ENCODE measurements at places on chromosomes 7 and 10. TPM values are rescaled to one million over a fixed set of nuclear protein-coding genes. Genes with fewer than 3 reads are reported as not detected.

DNA sequence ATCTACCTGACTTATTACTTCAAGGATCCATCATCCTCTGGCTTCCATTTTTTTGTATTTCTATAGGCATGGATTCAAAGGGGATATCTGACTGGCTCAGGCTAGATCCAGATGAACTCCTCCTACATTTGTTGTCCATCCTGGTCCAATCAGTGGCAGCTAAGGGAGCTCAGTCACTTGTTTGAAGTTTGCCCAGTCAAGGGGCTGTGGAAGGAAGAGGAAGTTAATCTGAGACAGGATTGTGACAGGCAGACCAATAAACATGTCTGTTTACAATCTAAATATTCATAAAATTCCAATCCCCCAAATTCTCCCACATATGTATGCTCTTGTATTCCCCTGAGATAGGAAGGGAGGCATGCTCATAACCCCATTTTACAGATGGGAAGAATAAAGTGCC is 48.7 kb downstream of the CAV1 start:
- no peak for DNase-seq

DNA sequence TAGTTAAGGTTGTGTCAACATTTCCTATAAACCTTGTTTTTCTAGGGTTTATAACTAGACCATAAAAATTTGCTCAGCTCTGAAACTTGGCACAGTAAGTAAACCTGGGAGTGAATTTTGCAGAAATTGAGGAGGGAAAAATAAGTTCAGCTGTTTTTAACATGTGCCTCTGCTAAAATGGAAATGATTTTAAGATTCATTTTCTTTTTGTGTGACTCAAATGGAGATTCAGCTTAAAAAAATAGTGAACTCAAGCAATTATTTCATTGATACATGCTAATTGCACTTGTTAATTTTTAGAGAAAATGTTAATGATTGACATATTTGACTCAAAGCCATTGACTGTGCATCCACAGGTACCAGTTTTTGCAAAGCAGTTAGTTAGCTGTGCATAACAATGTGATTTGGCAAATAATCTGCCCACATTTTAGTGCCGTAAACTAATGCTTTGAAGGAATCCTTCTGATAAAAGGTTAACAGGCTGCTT is 68.5 kb upstream of the ZNF438 start:
- no peak for DNase-seq

- no peak for DNase-seq
These were observed 21.6 kb downstream of the AHR start for GRCh38 chr7:17320102-17320497.

DNA sequence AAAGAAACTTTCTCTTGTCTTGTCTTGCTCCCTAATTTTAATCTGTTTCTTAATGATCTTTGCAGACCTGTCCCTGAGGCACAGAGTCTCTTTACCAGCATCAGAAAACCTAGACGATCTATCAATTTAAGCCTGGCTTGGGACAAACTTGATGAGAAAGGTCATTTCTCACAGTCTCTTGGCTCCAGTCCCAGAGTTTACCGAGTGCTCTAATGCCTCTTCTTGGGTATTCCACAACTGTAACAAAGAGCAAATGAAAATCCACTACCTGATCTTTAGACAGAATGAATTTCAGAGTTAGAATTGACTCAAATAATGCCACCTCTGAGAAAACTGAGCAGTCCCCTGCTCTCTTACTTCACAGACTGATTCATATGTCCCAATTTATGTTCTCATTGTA is 106.4 kb upstream of the DNAJB12 start:
- DNase-seq, result no peak

DNA sequence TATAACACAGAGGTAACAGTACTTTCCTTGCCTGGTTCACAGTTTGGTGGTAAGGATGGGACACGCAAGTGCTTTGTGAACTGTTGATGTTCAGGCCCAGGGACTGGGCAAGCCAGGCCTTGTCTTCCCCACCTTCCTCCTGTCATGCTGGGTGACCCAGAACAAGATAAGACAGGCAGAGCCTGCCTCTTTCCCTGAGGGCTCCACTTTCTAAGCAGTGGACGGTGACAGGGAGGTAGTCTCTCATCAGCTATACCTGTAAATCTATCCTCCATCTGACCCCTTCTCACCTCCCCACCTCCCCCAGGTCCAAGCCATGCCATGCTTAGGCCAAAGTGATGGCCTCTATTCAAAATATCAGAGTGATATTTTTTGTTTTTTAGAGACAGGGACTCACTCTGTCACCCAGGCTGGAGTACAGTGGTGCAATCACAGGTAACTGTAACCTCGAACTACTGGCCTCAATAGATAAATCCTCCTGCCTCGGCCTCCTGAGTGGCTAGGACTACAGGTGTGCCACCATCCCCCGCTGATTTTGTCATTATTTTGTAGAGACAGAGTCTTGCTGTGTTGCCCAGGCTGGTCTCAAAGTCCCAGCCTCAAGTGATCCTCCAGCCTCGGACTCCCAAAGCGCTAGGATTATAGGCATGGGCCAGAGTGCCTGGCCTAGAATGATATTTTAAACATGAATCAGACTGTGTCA is 42.8 kb downstream of the PDLIM1 start:
- DNase-seq, result no peak

GRCh38 chr7:155973451-155973997 is 161.3 kb upstream of the SHH start:
- DNase-seq, result peak; percentile 19

- no peak for DNase-seq
These were observed 1.2 kb downstream of the VPS41 start for GRCh38 chr7:38907766-38908165.

GRCh38 chr10:52988923-52989322 is 216.3 kb upstream of the MBL2 start:
- no peak for DNase-seq

GRCh38 chr10:69303632-69304051 is 25.3 kb downstream of the HK1 start:
- DNase-seq, result no peak

DNA sequence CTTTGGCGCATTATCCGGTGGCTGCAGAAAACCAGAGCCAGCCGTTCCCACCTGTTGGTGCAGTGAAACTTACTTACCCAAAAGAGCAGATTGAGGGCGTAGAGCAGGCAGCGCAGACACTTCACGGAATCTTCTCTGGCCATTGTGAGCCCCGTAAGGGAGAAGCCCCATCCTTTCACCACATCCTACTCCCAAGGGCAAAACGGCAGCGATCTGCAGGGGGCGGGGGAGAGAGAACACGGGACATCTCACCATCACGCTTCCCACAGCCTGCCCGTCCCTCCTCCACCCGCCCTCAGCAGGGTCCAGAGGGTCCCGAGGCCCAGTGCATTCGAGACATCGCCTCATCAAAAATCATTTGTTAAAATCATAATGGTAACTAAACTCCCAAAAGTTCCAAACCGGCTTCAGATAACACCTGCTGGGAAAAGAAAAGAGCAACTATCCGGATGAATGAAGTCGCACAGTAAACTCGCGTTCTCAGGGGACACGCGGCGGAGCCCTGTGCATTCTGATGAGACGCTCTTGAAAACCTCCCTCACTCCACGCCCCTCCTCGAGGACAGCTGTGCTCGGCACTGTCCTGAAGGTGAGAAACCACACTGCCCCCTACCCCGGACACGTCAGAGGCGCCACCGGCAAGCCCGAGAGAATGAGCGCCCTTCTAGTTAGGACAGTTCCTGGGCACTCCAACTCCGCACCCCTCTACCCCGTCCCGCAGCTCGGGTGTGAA is 1.2 kb downstream of the TSPAN12 start:
- DNase-seq, result no peak

GRCh38 chr7:43725251-43725650 is 4.1 kb downstream of the COA1 start:
- no peak for DNase-seq

- no peak for DNase-seq
These were observed 28.4 kb downstream of the TBC1D12 start for GRCh38 chr10:94430701-94431100.

- no peak for DNase-seq
These were observed 12.9 kb downstream of the MYOZ1 start for GRCh38 chr10:73628405-73628804.

GRCh38 chr10:99232360-99232999 is 3.2 kb downstream of the HPSE2 start:
- no peak for DNase-seq

DNA sequence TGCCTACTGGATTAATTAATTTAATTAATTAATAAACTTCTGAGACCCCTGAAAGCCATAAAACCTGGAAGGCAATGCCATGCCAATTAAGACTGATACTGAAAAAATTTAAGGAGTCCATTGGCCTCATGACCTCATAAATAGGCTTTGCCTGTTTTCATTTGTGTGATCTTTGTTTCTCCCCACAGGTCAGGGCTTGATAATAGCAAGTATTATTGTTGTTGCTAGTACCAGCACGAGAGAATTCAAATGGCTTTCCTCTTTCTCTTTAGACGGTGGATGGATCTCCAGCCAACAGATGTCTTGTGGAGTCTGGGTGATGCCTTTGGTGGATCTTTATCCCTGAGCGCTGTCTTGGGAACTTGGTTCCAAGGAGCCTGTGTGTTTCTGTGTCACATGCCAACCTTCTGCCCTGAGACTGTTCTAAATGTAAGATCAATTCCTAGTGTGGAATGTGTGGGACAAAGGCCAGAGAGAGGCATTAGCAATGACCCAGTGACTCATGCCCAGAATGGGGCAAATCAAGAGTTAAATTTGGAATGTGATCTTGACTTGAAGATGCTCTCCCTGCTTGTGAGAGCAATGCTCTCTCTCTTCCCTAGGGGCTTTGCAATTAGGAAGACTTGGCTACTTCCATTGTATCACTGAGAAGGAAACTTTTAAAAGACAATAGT is 17.7 kb downstream of the ACSM6 start:
- no peak for DNase-seq

DNA sequence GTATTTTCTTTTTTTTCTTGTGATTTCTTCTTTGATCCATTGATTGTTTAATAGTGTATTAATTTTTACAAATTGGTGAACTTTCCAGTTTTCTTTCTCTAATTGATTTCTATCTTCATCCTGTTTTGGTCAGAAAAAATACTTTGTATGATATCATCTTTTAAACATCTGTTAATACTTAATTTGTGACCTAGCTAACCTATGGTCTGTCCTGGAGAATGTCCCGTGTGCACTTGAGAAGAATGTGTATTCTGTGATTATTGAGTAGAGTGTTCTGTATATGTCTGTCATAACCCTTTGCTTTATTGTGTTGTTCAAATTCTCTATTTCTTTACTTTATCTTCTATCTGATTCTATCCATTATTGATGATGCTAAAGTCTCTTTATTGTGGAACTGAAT is 65.8 kb upstream of the ZEB1 start:
- no peak for DNase-seq

DNA sequence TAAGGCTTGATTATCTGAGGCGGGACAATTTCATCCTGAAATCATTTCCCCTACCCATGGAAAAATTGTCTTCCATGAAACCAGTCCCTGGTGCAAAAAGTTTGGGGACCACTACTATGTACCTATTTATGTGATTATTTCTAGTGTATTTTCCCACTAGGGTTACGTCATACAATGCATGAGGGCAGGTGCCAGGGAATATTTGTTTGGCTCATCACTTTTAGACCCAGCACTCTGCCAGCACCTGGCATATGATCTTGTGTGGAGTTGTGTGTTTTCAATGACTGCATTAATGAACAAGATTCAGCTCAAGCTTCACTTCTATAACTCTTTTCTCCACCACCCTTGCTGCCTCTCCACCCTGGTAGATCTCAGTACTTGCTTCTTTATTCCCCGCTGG is 73.3 kb upstream of the TNKS2 start:
- DNase-seq, result no peak

DNA sequence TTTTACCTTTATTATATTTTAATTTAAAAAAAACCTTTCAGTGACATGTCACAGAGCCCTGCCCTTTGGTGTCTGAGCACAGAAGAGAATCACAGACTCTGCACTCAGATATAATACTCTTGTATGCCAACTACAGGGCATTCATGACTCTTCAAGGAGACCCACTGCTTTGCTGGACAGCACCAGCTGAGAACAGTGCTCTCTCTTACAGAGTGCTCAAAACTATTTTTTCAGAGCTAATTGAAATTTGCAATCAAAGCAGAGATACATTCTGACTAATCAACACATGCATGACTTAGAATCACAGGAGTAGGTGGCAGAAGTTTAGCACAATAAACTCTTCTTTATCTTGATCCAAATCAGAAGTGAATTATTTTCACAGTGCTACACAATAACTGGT is 99.1 kb downstream of the OSBPL3 start:
- DNase-seq, result no peak

GRCh38 chr10:122054048-122055025 is 65.4 kb downstream of the TACC2 start:
- DNase-seq, result no peak

DNA sequence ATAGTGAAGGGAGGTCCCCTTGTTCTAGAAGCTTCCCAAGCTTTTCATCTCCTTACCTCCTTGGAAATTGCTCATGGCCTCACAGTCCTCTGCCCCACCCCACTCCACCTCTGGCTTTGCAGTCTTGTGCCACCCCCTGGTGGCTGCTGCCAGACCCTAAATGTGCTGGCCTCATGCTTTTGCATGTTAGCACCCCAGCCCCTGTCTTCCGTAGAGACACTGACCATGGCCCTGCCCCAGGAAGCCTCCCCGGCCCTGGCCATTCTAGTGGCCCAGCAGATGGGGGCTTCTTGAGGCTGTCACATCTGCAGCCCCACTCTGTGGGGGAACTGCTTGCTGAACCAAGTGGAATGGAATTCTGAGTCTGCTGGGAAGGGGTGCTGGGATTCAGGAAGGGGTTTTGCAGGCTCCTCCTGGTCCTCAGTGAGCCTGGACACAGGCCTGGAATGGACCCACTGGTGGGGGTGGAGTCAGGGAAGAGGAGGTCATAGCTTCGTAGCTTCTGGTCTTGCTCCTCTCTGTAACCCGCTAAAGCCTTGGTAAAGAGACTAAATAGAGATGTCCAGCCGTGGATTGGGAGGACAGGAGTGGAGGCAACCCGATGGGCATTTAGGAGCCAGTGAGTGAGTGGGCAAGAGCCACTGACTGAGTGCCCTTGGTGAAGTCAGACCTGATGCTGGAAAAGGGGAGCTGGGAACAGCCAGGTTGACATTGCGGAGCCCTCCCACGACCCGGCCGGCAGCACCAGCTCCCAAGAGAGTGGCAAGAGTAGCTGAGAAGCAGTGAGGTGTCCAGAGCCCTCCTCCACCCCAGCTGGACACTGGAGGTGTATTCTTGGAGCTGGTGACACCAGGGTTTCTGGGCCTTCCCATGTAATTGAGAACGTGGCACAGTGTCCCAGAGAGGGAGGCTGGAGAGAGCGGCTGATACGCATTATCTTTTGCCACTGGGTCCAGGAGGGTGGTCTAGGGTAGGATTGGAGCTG is 20.9 kb downstream of the RAMP3 start:
- no peak for DNase-seq

EPHA1 gene
- total RNA-seq, result 1.6 TPM

CPSF4 gene
- 75.4 TPM for total RNA-seq

TET1 gene
- 2.8 TPM for total RNA-seq

ABCB8 gene
- total RNA-seq, result 50.3 TPM

NEUROG3 gene
- not detected for total RNA-seq

SEMA3D gene
- not detected for total RNA-seq

GSTO2 gene
- total RNA-seq, result 1.3 TPM

COX15 gene
- 40.4 TPM for total RNA-seq

MYL10 gene
- not detected for total RNA-seq

CPA4 gene
- total RNA-seq, result not detected

PLXNA4 gene
- total RNA-seq, result 1.6 TPM

Data from activated CD8-positive, alpha-beta memory T cell treated with anti-CD3 and anti-CD28 coated beads, Interleukin-2, amount 10 ng/mL, durations not matched to agents 7 days and 5 days (primary cell).